Muscle of leg (tissue), 16 donors: ENCODE measurements at places on chromosomes 7 and 10. TPM values are rescaled to one million over a fixed set of nuclear protein-coding genes. Genes with fewer than 3 reads are reported as not detected.

DNA sequence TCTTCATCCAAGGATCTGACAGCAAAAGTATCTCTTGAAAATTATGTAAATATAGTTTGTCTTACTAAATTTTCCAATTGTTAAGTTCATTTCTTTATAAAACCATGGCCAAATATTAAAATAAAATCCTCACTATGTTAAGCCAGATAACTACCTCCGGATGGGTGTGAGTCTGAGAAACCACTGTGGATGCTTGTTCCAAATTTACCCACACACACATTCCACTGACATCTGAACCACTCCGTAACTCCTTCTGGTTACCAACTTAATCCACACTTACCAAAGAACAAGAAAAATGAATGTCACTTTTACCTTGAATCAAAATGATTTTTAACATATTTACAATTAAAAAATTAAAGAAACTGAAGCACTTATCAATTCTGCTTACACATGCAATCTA is 19.7 kb downstream of the CYTH3 start:
- DNase-seq, result no peak
- H3K4me3 ChIP-seq, result no peak overlapping the region
- H3K27ac ChIP-seq, result peak overlapping the region; percentile 67

DNA sequence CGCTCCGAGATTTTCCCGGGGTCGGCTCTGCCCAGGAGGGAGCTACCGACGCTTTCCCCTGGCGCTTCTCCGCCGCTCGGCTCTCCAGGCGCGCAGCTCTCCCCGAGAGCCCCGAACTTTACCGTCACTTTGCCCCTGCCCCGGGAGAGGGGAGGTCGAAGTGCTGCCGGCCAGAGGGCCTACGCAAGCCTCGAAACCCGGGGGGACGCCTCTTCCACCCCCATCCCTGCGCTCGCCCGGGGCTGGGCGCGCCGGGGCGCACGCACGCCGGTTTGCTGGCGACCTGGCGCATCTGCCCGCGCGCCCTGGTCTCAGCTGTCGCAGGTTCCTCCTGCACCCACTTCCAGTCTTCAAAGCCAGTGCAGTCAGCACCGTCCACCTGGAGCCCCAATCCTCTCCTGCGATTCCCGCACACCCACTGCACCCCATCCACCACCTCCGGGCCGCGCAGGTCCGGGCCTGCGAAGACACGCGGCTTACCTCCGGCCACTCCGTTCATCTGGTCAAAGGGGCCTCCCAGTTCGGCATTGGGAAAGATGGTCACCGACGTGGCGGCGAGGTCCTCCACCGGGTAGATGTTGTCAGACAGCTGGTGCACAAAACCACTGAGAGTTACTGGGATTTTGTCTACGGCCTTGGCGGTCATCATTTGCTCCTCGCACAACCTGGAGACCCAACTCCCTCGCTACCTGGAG is 638 bp downstream of the EGR2 start:
- peaks cover 40% of the 10 kb centered on the region for H3K4me1 ChIP-seq
- H3K4me3 ChIP-seq, result peak overlapping the region; percentile 74
- H3K27ac ChIP-seq, result peak overlapping the region; percentile 3

GRCh38 chr10:63699785-63700613 is 178.8 kb downstream of the REEP3 start:
- no peaks in the 10 kb centered on the region for H3K36me3 ChIP-seq
- no peaks in the 10 kb centered on the region for H3K27me3 ChIP-seq
- peaks cover 23% of the 10 kb centered on the region for H3K4me1 ChIP-seq
- DNase-seq, result peak; percentile 89

DNA sequence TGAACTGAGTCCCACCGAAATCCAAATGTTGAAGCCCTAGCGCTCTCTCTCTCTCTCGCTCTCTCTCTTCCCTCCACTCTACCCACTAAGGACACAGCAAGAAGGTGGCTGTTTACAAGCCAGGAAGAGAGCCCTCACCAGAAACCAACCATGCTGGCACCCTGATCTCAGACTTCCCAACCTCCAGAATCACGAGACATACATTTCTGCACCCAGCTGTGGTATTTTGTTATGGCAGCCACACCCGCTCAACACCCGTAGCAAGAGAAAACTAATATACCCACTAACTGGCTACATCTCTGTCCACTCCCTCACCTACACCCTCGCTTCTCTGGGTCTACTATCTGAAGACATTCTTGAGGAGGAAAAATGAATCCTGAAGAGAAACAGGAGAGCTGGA is 54.8 kb downstream of the CREB3L2 start:
- no peaks in the 10 kb centered on the region for H3K36me3 ChIP-seq
- no peak for DNase-seq
- no peaks in the 10 kb centered on the region for H3K27me3 ChIP-seq
- no peak overlapping the region for H3K27ac ChIP-seq
- peaks cover 22% of the 10 kb centered on the region for H3K4me1 ChIP-seq
- H3K4me3 ChIP-seq, result no peak overlapping the region

DNA sequence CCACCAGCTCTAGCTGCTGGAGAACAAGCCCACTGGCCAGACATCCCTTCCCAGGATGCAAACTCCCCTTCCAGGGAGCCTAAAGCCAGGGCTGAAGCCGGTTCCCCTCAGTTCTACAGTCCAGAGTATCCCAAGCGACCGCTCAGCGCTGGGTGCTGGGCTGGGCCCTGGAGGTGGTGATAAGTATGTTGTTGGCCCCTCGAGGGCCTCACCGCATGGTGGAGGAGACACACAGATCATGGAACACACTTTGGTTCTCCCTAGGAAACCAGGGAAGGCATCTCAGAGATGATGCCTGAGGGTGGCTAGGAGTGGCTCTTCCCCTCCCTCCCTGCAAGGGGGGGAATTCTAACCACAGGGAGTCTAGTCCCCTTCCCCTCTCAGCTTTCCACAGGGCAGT is 4.4 kb downstream of the PODXL start:
- H3K27me3 ChIP-seq, result peaks cover 21% of the 10 kb centered on the region
- peak overlapping the region; percentile 20 for H3K27ac ChIP-seq
- H3K36me3 ChIP-seq, result peaks cover 3% of the 10 kb centered on the region
- peaks cover 35% of the 10 kb centered on the region for H3K4me1 ChIP-seq

GRCh38 chr10:13585195-13585751 is 1.5 kb upstream of the PRPF18 start:
- H3K4me3 ChIP-seq, result no peak overlapping the region
- DNase-seq, result no peak
- H3K36me3 ChIP-seq, result no peaks in the 10 kb centered on the region
- H3K4me1 ChIP-seq, result peaks cover 8% of the 10 kb centered on the region
- peaks cover 13% of the 10 kb centered on the region for H3K27me3 ChIP-seq
- no peak overlapping the region for H3K27ac ChIP-seq

- peak; percentile 99 for DNase-seq
- peak overlapping the region; percentile 92 for H3K27ac ChIP-seq
- peaks cover 15% of the 10 kb centered on the region for H3K4me1 ChIP-seq
- no peak overlapping the region for H3K4me3 ChIP-seq
Observed at GRCh38 chr10:59623133-59624121, 86.2 kb downstream of the SLC16A9 start.

DNA sequence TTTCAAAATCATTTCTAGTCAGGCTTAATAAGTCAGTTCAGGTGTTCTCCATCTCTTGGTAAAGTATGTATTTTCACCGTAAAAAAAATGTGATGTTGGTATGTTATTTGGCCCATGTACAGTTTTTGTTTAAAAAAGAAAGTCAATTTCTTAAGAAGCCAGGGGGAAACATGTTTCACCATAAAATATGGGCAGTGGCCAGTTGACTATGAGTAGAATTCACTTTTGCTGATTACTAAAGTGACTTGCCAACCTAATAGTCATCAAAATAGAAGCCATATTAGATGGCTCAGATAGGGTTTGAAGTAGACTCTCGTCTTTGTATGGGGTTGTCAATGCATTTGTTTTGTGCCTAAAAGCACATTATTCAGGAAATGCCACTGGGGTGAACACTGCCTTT is 266.3 kb downstream of the BICC1 start:
- no peak overlapping the region for H3K27ac ChIP-seq

GRCh38 chr7:142030294-142030693 is 34.6 kb downstream of the MGAM start:
- H3K36me3 ChIP-seq, result no peaks in the 10 kb centered on the region
- DNase-seq, result no peak
- no peak overlapping the region for H3K27ac ChIP-seq
- no peaks in the 10 kb centered on the region for H3K27me3 ChIP-seq
- H3K4me3 ChIP-seq, result no peak overlapping the region

DNA sequence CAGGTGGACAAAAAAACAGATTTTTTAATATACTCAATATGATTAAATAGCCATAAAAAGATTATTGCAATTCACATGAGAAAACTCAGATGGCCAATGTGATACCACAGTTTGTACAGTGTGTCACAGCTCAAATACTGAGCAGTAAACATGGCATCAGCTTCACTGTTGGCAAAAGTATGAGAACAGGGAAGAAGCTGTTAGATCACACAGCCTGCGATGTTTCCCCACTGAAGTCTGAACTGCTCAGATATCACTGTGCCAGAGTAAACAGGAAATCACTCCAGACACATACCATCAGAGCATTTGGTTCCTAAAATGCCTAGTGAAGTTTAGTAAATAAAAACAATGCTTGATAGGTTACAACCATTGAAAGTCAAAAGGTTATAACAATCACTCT is 347.8 kb downstream of the ETV1 start:
- H3K4me3 ChIP-seq, result no peak overlapping the region
- H3K27ac ChIP-seq, result no peak overlapping the region
- H3K27me3 ChIP-seq, result no peaks in the 10 kb centered on the region
- peak; percentile 22 for DNase-seq
- H3K4me1 ChIP-seq, result no peaks in the 10 kb centered on the region
- no peaks in the 10 kb centered on the region for H3K36me3 ChIP-seq

DNA sequence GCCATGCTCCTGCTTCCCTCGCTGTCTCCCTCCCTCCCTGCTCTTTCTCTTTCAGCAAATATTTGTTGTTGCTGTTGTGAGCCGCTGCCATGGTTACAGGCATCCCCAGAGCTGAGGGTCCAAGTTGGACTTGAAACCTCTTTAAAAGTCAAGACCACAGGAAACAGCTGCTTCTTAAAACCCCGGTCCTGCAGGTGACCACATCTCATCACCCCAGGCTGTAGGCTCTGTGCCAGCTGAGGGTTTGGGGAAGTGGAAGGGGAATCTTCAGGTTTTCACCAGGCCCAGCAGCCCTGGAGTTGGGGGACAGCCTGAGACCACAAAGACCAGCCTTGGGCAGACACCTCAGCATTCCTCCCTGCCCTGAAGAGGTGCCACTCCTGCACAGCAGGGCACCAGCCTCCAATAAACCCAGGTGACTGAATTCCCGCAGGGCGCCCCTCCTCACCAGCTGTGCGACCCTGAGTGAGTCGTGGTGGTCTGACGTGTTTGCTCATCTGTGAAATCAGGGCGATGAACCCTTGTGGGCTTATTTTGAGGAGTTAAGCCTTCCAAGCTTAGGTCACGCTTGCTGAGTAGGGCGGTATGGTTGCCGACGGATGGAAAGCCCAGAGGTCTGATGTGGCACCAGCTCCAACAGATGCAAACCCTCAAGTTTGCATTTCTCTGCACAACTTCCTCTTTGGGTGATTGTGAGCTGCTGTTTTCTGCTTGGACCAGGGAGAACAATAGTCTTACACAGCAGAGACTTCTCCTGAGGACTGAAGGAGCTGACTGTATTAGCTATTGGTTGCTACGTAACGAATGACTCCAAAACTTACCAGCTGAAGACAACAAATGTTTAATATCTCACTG is 24.8 kb downstream of the NPTX2 start:
- DNase-seq, result peak; percentile 90
- H3K4me1 ChIP-seq, result peaks cover 16% of the 10 kb centered on the region
- H3K36me3 ChIP-seq, result no peaks in the 10 kb centered on the region
- H3K27me3 ChIP-seq, result no peaks in the 10 kb centered on the region
- no peak overlapping the region for H3K4me3 ChIP-seq

DNA sequence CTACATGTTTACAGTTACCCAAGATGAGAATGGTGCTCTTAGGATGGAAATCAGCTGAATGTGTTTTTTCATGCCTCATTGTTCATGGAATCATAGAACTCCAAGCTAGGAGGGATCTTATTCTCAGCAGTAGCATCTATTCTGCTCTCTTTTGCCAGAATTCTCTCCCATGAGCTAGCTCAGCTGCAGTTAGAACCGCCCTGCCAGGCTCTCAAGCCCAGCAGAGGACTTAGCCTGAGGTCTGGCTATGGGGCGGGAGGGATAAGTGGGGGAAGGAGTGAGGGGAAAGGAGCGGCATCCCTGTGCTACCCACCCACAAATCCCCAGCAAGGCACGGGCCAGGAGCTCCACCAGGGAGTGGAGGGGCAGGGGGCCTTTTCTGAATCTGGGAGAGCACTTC is 120.7 kb upstream of the PLXNA4 start:
- peak; percentile 79 for DNase-seq
- peaks cover 5% of the 10 kb centered on the region for H3K27me3 ChIP-seq
- no peak overlapping the region for H3K4me3 ChIP-seq

GRCh38 chr10:110007701-110008517 is at the start of gene ADD3:
Gene ADD3 (plus strand): TSS chr10:110007984. CDS start chr10:110100654, 92,670 bp downstream.
- no peaks in the 10 kb centered on the region for H3K36me3 ChIP-seq
- peaks cover 2% of the 10 kb centered on the region for H3K27me3 ChIP-seq
- H3K27ac ChIP-seq, result peak within 1 kb of the TSS; percentile 96
- DNase-seq, result peak; percentile 99
- peaks cover 15% of the 10 kb centered on the region for H3K4me1 ChIP-seq
- H3K4me3 ChIP-seq, result peak within 1 kb of the TSS; percentile 81

DNA sequence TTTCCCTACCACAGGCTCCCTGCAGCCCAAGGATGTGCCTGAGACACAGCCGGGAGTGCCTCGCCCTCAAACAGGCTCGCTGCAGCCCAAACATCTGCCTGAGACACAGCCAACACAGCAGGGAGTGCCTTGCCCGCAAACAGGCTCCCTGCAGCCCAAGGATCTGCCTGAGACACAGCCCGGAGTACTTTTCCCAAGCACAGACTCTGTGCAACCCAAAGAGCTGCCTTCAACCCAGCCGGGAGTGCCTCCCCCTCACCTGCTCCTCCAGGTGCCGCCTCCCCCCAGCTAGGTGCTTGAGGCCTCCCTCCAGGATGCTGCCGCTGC is 42.9 kb downstream of the ANTXRL start:
- peaks cover 18% of the 10 kb centered on the region for H3K4me1 ChIP-seq
- DNase-seq, result no peak
- H3K27me3 ChIP-seq, result no peaks in the 10 kb centered on the region
- no peaks in the 10 kb centered on the region for H3K36me3 ChIP-seq

DNA sequence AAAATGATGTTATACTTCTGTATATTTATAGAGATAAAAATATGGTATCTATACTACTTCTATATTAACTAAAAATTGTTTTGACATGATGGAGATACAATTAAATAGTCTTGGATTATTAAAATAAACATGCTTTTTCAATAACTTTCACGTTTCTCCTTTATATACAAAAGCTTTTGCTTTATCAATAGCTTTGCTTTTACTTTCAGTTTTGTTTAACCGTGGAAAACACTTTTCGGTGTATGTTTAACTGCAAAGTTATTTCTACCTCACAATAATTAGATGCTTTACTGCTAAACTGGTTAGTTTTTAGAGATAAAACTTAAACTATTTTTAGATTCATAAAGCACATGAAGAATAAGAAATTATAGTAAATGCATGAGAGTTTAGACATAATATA is 432.1 kb upstream of the PCDH15 start:
- no peaks in the 10 kb centered on the region for H3K27me3 ChIP-seq
- no peaks in the 10 kb centered on the region for H3K4me1 ChIP-seq
- no peak overlapping the region for H3K4me3 ChIP-seq

- no peak overlapping the region for H3K4me3 ChIP-seq
- H3K4me1 ChIP-seq, result peaks cover 10% of the 10 kb centered on the region
- H3K27ac ChIP-seq, result no peak overlapping the region
- H3K27me3 ChIP-seq, result no peaks in the 10 kb centered on the region
- no peak for DNase-seq
Observed at GRCh38 chr10:77974396-77975074, 48.0 kb upstream of the DLG5 start.

SFTPA1 gene
- total RNA-seq, result not detected

ERVW-1 gene
- total RNA-seq, result 0.40 TPM

RAB11FIP2 gene
- 28.6 TPM for total RNA-seq

GRIFIN gene
- total RNA-seq, result not detected

STYXL1 gene
- total RNA-seq, result 17.9 TPM

NYAP1 gene
- total RNA-seq, result 1.6 TPM

HOGA1 gene
- total RNA-seq, result 0.89 TPM

LIPN gene
- total RNA-seq, result not detected
